Stimulated activated CD4-positive, alpha-beta T cell treated with anti-CD3 and anti-CD28 coated beads, Interleukin-12 subunit alpha, Interleukin-12 subunit beta, amount 100 ng/mL, for 48 hours (primary cell): ENCODE measurements at places on chromosomes 11 and 22.

- no peak for DNase-seq
Observed at GRCh38 chr22:31199187-31199586, 12.9 kb upstream of the LIMK2 start.

- no peak for DNase-seq
Observed at GRCh38 chr11:74932797-74933196, 16.1 kb downstream of the XRRA1 start.

DNA sequence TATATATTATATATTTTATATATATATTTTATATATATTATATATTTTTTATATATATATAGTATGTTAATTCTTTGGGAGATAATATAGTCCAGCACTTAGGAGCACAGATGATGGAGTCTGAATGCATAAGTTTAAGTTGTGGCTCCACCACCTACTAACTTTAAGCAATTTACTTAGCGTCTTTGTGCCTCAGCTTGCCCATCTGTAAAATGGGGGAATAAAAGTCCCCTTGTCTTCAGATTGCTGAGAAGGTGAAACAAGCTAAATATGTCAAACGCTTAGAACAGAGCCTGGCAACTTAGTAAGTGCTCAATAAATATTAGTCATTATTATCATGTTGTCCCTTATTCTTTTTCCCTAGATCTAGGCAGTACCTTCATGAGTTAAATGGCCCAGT, 27.5 kb downstream of the DSCAML1 start:
- no peak for DNase-seq

- no peak for DNase-seq
Observed at GRCh38 chr11:75516886-75517285, 8.9 kb downstream of the GDPD5 start.

- no peak for DNase-seq
Observed at GRCh38 chr22:23678133-23678532, 12.7 kb upstream of the RGL4 start.

GRCh38 chr11:117825538-117826189, 1.1 kb upstream of the FXYD2 start:
- no peak for DNase-seq

DNA sequence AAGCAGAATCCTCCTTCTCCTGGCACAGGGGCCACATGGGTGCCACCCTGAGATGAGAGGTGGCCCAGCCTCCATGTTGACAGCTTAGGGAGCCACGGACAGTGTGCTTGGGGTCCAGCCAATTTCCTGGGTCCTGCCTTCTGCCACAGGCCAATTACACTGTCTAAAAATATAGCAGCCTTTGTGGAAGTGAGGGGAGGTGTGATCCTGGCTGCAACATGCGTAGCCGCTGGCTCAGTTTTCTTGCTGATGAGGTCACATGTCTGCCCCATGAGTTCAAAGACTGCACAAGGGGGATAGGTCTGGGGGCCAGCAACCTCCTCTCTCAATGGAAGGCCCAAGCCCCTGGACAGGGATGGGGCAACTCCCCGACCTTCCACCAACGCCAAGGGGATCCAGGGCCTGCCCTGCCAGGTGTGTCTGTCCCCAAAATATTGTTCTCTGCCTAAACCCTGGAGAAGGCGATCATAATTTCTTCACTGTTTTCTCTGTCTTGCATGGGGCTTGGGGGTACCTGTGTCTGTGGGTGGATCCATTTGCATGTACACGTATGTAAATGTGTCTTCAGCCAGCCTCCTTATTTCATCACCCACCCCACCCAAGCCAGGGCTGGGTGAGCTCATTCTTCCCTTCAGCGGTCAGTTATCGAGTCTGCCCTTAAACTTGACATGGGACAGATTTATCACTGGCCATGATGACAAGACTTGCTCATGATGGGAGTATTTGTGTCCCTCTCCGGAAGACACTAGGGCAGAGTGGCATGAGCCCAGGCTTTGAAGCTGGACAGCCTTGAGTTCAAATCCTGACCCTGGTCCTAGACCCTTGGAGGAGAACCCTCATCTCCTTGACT, 59.4 kb downstream of the OTOG start:
- DNase-seq: no peak

DNA sequence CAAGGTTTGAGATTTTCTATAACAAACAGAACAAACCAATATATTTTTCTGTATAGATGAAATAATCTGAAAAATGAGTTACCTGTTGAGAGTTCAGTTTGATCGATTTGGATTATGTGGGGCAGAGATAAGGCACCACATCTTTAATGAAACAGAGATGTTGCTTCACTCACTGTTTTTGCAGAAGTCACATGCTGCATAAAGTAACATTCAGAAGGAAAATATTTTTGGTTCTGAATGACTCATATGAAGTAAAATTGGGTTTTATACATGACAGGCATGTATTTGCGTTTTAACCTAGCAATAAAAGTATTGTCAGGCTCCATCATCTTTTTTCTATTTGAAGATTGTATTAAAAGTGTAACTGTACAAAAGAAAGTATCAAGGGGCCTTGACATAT, 77.8 kb downstream of the BBOX1 start:
- no peak for DNase-seq

GRCh38 chr11:93577286-93577685, 34.1 kb upstream of the SMCO4 start:
- DNase-seq: no peak

- no peak for DNase-seq
Observed at GRCh38 chr11:36346562-36347383, 50.7 kb downstream of the PRR5L start.

DNA sequence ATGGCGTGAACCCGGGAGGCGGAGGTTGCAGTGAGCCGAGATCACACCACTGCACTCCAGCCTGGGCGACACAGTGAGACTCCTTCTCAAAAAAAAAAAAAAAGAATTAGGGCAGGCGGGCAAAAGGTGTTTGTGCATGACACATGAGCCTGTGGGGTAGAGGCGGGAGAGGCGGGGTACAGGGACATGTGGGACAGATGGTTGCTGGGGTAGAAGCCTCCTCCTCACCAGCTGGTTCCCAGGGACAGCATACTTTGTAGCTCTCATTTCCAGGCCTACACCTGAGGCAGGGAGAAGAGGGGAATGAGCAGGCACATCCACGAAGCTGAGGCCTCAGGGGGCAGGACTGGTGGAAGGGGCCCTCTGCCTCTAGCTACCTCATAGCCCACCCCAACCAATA, 23.7 kb downstream of the YWHAH start:
- DNase-seq: no peak

GRCh38 chr11:118211006-118211405, 13.8 kb downstream of the JAML start:
- DNase-seq: no peak
